RWPE1 (cell line): ENCODE measurements at places on chromosomes 16 and 17.

DNA sequence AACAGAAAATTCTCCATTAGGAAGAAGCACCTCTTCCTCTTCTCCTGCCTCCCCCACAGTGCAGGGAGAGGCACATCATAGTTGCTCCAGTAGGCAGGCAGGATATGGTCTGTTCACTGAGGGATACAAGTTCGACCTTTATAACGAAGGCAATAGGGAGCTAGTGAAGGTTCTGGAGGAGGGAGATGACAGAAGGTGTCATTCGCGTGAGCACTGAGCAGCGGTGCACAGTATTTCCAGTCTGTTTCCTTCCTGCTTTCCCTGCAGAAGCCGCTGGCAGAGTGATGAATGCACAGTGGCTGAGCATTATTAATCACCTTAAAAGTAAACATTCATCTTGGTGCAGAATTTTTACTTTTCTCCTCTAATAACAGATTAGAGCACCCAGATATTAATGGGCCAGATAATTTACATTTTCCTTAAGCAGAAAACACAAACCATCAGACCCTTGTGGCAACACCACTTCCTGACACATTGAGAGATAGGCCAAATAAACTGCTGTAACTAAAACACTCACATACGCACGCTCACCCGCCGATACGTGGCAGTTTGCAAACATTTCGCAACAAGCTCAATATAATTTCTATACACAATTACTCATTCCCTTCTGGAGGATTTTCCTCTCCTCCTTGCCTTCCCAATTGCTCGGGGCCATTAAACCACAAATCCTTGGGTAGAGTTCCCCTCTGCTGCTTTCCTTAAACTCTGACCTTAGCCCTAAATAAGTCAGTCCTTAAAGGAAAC, 69.5 kb downstream of the AIPL1 start:
- DNase-seq: peak; percentile 64

- DNase-seq: no peak
Measured at GRCh38 chr16:89335803-89336485, 118.4 kb downstream of the ZNF778 start.

GRCh38 chr17:80969030-80969673, 22.5 kb upstream of the CHMP6 start:
- DNase-seq: no peak

GRCh38 chr17:81171941-81172340, 5.9 kb upstream of the AATK start:
- no peak for DNase-seq

- peak; percentile 74 for DNase-seq
Measured at GRCh38 chr17:29369831-29370735, 20.1 kb upstream of the TAOK1 start.
